Fibroblast of the aortic adventitia (primary cell): ENCODE measurements at places on chromosomes 7 and 10.

DNA sequence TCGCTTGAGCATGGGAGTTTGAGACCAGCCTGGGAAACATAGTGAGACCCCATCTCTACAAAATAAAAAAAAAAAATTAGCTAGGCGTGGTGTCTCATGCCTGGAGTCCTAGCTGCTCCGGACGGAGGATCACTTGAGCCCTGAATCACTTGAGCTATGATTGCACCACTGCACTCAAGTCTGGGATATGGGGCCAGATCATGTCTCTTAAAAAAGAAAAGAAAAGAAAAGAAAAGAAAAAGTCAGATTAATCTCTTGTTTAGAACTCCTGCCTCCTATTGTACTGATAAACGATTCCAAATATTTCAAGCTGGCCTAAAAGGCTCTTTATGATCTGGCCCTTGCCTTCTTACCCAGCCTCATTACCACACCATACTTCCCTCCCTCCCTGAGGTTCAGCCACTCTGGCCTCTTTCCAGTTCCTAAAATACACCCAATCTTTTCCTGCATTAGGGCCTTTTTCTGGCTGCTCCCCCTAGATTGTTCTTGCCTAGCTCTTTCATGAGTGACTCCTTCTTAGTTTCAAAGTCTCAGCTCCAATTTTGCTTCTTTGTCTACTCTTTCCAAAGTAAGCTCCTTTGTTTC is 41.7 kb downstream of the VCL start:
- DNase-seq = peak; percentile 98

DNA sequence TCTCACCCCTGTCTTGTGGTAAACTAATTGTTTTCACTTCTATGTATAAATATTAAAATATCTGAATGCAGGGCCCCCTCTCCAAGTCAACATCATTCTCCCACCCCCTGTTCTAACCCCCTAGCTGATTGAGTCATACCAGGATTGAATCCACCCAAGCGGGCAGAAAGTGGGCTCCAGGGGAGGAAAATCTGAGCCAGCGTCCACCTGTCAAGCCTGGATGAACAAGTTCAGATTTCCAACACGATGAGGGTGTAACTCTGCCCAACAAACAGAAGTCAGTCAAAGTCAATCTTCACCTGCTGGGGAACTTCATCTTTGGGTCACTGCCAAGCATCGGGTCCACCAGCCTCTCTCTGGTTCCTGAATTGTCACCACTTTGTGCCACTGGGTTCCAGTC is 162.9 kb upstream of the CELF2 start:
- no peak for DNase-seq

- no peak for DNase-seq
These were observed at the start of gene PLA2G12B for GRCh38 chr10:72954596-72955554. TSS of gene PLA2G12B (minus strand) at chr10:72954806. CDS start at chr10:72954685, 121 bp downstream.

DNA sequence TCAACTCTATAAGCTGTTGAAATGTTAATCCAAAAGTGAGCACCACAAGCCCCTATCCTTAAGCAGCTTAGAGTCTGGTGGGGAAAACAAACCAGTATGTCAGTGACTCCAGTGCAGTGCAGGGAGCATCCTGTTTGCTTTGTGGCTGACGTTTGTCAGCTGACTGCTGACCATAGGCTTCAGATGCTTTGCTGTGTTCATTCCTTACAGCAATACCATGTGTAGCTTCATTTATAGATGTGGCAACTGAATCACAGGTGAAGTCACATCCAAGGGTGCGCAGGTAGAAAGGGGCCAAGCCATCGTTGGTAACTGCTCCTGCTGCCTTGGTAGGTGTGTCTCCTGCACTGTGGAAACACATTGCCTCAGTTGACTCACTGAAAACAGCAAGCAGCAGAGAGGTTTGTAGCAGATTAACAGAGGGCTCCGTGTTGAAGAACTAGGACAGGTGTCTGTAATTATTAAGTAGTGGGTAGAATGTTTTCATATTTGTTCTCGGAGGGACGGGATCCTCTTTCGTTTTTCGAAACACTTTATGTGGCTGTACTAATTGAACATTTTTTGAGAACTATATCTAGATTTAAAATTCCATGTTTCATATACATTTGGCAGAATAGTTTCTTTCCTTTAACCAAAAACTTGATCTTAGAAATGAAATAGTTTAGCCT is 2.0 kb downstream of the INSIG1 start:
- no peak for DNase-seq

- no peak for DNase-seq
These were observed 215.0 kb upstream of the DKK1 start for GRCh38 chr10:52099026-52099600.

- no peak for DNase-seq
These were observed 2.3 kb downstream of the ICA1 start for GRCh38 chr7:8259586-8260222.

GRCh38 chr7:32223071-32223650 is 153.0 kb upstream of the PDE1C start:
- no peak for DNase-seq

GRCh38 chr10:16995867-16996529 is 133.6 kb downstream of the CUBN start:
- DNase-seq = peak; percentile 79

DNA sequence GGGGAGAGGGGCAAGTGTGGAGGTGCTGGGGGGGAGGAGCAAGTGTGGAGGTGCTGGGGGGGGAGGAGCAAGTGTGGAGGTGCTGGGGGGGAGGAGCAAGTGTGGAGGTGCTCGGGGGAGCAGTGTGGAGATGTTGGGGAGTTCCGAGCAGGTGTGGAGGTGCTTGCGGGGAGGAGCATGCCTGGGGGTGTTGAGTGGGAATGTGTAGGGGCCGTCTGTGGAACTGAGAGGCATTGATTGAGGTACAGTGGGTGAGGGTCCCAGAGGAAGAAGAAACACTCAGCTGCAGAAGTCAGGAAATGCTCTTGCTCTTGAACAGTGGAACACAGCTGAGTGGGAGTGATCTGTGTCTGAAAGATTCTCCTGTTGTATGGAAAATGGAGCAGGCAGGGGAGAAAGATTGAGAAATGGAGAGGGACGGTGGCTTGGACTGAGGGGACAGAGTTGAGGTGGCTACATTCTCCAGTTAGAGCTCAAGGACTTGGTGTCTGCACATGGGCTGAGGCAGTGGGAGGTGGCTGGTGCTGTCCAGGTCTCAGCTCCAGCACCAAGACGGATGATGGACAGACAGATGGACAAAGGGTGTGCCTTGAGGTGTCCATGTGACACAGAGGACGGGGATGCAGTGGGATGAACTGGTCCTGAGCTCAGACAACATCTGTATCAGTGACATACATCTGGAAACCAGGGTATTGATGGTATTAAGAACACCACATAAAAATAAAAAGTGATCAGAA is 25.2 kb upstream of the NCAPG2 start:
- no peak for DNase-seq

DNA sequence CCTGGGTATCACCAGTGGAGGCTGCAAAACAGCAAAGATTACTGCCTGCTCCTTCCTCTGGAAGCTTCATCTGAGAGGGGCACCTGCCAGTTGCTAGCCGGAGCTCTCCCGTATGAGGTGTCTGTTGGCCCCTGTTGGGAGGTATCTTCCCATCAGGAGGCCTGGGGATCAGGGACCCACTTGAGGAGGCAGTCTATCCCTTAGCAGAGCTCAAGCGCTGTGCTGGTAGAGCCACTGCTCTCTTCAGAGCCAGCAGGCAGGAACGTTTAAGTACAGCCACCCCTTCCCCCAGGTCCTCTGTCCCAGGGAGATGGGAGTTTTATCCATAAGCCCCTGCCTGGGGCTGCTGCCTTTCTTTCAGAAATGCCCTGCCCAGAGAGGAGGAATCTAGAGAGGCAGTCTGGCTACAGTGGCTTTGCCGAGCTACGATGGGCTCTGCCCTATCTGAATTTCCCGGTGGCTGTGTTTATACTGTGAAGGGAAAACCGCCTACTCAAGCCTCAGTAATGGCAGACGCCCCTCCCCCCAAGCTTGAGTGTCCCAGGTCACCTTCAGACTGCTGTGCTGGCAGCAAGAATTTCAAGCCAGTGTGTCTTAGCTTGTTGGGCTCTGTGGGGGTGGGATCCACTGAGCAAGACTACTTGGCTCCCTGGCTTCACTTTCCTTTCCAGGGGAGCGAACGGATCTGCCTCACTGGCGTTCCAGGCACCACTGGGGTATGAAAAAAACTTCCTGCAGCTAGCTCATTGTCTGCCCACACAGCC is 19.6 kb downstream of the SEMA3E start:
- DNase-seq = no peak

DNA sequence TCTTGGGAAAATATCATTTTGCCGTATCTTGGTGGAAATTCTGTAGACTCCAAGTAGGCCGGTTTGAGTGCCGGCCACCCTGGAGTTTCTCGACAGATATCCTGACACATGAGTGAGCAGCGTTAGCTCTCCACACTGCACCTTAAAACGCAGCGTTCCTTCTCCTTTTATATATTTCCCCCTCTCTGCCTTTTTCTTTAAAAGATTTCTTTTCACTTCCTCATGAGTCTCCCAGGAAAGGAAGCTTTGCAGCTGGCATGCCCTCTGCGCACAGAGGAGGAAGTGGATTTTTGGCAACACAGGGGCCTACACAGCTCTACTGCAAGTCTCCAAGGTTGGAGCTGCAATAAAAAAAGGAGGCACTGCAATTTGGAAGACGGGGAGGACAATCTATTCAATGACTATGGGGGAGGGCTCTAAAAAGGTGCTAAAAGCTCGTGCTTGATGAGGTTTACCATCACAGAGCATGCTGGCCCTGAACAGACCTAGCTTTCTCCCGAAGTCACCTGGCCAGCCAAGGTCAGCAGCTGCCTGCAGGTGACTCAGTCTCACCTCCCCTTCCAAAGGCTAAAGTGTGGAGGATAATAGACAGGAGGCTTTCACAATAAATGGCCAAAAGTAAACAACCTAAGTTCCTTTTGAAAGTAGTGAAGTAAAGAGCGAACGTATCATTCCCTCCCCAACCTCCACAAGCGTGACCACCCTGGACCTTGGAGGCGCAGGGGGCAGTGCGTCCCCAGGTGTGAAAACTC is 252.8 kb downstream of the ZMYND11 start:
- DNase-seq = no peak

- DNase-seq = no peak
These were observed 40.7 kb upstream of the EBLN1 start for GRCh38 chr10:22258471-22258870.

- no peak for DNase-seq
These were observed 80.8 kb downstream of the PPP1R17 start for GRCh38 chr7:31767686-31768358.

- no peak for DNase-seq
These were observed 137.6 kb downstream of the RGS10 start for GRCh38 chr10:119404719-119405519.

DNA sequence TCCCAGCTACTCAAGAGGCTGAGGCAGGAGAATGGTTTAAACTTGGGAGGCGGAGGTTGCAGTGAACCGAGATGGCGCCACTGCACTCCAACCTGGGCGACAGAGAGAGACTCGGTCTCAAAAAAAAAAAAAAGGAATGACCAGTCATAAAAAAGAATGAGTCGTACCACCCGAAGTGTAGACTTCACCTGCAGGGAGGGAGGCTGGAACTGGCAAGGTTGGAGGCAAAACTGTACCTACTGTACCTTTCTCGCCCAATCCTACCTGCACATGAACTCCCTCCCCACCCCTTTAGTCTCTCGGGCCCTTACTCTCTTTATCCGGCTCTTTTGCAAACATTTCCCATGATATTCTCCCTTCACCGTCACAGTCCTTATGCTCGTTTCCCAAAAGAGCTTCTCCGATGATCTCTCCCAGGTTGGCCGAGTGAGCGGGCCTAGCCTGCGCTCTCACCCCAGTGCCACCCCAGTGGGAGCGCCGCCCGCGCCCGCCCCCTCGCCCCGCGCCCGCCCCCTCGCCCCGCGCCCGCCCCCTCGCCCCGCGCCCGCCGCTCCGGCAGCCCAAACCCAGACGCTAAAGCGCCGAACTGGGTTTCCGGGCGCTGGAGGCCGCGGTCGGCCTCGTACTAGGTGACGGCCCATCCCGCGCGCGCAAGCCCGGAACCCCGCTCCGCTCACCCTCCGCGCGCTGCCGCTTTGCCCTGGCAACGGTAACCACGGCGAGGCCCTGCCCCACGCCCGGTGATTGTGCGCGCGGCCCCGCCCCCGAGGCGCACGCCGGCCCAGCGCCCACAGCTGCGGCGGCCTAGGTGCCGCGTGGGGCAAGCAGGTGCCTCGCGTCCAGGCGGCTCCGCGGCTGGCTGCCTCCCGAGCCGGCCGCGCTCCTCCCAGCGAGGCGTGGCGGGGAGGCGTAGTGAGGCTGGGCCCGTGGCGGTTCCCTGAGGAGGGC is at the start of gene SMKR1:
TSS of gene SMKR1 (plus strand) at position 772 of the 948 bp plus-strand sequence. CDS start 294 bp downstream, outside the sequence.
- peak; percentile 50 for DNase-seq

DNA sequence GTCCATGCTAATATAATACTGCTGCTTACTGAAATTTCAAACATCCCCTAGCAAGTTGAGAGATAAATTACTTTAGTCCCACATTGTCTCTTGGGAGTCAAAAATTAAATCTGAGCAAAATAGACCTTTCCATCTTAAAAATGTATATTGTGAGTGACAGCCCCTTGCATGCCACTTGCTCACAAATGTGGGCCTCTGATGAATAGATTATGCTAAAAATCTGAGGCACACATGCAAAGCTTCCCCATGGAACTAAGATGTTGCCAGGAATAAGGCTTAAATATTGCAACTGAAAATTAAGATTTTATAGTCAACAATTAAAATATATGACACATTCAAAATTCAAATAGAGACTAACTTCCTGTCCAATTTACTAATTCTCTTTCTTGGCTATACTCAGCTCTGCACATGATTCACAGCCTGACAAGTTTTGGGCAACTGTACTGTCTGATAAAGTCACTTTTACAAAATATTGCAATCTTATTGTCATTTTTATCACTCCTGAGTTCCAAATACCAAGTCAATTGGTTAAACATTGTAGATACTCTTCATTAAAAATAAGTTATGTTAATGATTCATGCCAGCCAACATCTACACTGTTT is 301.2 kb downstream of the CACNA2D1 start:
- no peak for DNase-seq

DNA sequence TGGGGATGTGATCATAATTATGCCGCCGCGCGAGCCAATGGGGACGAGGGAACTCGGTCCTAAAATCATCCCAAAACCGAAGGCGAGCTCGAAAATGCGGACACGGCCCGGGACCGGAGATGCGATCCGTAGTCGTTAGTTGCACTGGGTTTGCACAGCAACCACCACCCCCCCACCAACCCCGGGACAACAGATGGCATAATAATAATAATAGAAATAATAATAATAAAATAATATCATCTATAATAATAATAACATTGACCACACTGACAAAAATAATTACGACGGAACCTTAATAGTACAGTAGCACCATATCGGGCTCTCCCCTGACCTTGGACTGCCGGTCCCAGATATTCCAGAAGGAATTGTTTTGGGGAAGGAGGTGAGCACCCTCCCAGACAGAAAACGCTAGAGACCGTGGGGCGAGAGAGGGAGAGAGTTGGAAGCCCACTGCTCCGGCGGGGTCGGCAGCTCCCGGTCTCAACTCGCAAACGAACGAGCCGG is 1.1 kb upstream of the EMX2 start:
- DNase-seq = no peak

- no peak for DNase-seq
These were observed 2.7 kb upstream of the SYPL1 start for GRCh38 chr7:106114716-106115383.
